ENCODE measurements at places on chromosomes 12 and 14. TPM values are rescaled to one million over a fixed set of nuclear protein-coding genes. Genes with fewer than 3 reads are reported as not detected.

C12orf42 gene
- total RNA-seq, result 0.50 TPM

GRCh38 chr14:45891417-45892080, 638.5 kb upstream of the MIS18BP1 start:
- DNase-seq, result no peak

MORN3 gene
- total RNA-seq, result 1.2 TPM

GRCh38 chr12:88225776-88226175, 83.7 kb downstream of the TMTC3 start:
- DNase-seq, result no peak

DNA sequence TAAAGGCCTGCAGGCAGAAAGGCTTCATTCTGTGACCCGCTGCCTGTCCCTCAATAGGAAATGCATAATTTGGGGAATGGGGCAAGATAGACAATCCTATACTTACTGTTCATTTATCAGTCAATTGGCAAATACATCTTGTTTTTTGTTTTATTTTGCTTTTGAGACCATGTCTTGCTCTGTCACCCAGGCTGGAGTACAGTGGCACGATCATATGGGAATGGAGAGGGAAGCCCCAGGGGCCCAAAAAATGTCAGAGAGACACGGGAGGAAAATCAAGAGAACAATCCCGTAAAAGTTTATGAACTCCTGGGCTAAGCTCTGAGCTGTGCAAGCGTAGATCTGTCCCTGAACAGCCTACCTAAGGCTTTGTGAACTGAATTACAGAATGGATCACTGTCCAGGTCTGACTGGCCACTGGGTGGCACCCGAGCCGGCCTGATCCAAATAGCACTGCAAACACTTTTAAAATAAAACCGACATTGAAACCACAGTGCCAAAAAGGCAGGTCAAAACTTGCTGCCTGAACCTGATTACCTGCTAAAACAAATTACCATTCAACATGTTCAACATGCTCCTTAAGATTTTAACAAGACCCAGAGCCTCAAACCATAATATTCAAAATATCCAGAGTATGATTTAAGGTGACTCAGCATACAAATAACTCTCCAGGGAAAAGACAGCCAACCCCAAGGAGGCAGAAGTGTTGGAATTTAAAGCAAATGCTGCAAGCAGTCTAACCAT, 11.8 kb downstream of the COPS7A start:
- DNase-seq, result peak; percentile 18

DNA sequence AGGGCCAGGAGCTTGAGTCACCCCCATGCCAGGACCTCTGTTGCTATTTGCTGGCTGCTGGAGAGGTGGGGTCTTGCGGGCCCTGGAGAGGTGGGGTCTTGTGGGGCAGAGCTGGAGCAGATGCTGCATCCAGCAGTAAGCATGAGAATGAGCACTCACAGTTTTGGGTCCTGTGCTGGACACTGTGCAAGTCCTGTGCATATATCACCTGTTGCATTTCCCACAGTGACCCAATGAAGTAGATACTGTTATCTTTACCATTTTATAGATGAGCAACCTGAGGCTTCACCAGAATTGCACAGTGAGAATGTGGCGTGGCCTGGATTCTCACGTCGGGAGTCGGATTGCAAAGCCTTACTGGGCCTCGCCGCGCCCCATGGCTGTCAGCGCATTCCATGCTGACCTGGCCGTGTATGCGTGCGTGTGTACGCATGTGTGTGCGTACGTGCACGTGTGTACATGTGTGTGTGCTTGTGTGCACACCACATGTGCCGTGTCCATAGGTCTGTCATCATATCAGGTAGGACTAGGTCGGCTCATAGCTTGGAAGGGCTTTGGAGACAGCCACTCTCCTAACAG, 12.0 kb downstream of the COA8 start:
- DNase-seq, result no peak

- DNase-seq, result no peak
Measured at GRCh38 chr12:94510128-94510527, 50.5 kb upstream of the CEP83 start.

DNA sequence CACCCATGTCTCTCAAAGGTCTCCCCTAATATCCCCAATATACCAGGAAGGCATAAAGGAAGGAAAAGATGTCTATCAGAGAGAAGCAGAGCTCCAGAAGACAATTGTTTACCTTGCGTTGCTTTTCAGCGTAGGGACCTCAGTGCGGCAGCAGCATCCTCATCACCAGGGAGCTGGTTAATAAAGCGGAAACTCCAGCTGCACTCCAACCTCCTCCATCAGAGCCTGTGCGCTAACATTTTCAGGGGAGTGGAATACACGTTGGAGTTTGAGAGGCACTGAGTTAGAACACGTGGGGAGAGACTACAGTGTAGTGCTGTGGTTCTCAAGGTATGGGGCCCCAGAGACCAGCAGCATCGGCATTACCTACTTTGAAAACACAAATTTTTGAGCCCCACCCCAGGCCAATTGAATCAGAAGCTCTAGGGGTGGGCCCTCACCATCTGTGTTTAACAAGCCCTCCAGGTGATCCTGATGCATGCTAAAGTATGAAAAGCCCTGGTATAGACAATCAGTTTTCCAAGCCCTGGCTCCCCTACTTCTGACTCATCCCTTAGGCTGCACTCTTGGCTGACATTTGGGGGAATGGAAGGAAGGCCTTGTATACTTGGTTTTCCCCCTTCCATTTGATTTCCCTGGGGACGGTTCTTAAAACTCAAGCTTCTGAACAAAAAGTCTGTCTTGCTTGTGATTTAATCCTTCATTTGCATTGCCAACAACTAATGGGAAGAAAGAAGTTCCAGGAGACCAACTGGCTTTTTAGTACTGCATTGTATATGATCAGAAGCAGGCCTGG, 419.0 kb upstream of the CCDC196 start:
- DNase-seq, result no peak

KRT77 gene
- total RNA-seq, result not detected

CNTN1 gene
- not detected for total RNA-seq

GPRC5A gene
- 0.50 TPM for total RNA-seq

GRCh38 chr12:84874825-84875139, 37.8 kb downstream of the SLC6A15 start:
- DNase-seq, result no peak

DNA sequence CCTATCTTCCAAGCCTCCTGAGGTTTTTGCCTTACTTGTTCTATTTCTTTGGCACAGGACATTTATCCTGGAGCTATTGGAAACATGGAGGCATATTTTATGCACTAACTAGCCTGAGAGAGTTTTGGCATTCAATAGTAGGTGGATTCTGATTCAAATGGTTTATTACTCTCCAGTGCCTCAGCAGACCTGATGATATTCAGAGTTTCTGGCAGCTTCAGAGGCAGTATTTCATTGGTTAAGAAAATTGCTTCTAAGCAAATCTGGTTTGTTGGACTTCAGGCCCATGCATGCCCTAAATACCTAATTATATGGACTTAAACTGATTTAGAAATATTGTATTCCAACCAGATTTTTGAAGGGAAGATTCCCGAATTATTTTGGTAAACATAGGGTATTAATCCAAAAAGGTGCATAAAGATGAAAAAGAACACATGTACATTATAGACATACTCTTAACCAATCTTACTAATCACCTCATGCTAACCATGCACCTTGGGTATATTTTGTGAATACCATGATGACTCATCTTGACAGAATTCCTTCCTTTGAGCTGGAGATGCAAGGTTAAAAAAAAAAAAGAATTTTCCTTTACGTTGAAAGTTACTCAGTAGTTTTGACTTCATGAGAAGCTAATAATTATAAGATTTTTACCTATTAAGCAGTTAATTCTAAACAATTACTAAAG, 44.3 kb upstream of the KTN1 start:
- no peak for DNase-seq

DNA sequence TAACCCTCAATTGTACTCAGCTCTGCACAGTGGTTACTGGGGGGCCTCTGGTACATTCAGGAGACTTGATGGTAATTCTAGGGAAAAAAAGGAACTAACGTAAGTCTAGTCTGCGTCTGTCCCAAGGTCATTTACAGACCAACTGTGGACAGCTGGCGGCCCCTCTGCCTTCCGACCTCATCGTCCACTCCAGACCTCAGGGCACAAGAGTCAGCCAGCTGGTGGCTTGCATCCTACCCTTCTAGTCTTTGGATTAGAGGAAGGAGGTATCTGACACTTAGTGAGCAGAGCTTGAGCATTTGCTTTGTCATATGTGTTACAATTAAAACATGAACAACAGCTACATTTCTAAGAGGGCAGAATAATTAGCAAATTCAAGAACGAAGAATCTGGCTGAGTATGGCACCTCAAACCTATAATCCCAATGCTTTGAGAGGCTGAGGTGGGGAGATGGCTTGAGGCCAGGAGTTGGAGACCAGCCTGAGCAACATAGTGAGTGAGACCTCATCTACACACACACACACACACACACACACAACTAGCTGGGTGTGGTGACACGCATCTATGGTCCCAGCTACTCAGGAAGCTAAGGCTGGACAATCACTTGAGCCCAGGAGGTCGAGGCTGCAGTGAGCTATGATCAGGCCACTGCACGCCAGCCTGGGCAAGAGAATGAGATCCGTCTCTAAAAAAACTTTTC, 36.5 kb downstream of the SSH1 start:
- no peak for DNase-seq

IL23A gene
- 19.8 TPM for total RNA-seq

- DNase-seq, result no peak
Measured at GRCh38 chr14:105398726-105399465, 558 bp downstream of the TEX22 start.

DNA sequence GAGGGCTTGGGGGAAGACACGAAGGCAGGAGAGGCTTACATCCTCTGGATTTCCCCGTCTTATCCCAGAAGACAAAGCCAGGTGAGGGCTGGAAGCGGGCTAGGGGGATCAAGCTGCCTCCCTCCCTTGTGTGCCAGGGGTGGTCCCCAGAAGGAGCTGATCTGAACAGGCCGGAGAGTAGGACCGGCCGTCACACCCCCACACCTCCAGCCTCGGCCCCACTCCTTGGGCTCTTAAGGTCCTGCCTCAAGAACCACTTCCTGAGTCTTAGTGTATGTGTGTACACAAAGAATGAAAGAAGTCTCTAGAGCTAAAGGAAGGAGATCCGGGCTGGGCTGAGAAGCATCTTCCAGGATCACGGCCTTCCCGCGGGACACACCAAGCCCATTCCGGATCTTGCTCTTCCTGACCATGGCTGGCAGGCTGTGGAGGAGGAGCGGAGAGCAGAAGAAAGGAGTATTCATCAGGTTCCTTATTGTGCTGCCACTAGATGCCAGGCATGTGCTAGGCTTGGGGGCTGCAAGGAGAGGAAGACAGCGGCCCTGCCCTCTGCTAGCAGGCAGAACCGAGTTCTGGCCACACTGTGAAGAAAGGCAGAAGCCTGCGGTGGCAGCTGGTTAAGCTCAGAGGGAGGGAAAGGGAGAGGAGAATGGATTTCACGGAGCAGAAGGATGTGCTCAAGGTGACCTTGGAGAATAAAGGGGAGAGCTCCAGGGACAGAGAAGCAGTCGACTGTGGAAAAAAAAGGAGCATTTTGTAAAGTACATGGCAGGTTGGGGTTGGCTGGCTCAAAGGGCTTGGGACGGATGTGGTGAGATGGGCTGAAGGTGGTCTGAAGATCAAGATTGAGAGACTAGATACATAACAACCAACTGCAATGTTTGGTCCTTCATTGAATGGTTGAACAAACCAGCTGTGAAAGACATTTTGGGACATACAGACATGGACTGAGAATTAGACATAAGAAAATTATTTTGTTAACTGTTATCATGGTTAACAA, 1.3 kb upstream of the CD63 start:
- DNase-seq, result no peak

DNA sequence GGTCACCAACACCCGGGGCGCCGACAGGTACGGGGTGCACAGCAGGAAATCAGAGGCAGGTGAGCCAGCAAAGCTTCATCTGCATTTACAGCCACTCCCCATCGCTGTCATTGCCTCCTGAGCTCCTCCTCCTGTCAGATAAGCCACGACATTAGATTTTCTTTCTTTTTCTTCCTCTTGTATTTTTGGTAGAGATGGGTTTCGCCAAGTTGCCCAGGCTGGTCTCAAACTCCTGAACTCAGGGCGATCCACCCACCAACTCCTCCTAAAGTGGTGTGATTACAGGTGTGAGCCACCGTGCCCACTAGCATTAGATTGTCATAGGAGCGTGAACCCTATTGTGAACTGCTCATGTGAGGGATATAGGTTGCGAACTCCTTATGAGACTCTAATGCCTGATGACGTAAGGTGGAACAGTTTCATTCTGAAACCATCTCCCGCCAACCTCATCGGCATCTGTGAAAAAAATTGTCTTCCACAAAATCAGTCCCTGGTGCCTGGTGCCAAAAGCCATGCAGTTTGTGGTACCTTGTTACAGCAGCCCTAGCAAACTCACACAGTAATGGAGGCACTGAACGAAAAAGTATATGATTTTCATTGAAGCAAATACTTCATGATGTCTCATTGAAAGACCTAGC, 1.5 kb downstream of the STYK1 start:
- DNase-seq, result no peak

- no peak for DNase-seq
Measured at GRCh38 chr12:41142376-41142775, 45.7 kb upstream of the PDZRN4 start.

SMAGP gene
- total RNA-seq, result 0.79 TPM

DNA sequence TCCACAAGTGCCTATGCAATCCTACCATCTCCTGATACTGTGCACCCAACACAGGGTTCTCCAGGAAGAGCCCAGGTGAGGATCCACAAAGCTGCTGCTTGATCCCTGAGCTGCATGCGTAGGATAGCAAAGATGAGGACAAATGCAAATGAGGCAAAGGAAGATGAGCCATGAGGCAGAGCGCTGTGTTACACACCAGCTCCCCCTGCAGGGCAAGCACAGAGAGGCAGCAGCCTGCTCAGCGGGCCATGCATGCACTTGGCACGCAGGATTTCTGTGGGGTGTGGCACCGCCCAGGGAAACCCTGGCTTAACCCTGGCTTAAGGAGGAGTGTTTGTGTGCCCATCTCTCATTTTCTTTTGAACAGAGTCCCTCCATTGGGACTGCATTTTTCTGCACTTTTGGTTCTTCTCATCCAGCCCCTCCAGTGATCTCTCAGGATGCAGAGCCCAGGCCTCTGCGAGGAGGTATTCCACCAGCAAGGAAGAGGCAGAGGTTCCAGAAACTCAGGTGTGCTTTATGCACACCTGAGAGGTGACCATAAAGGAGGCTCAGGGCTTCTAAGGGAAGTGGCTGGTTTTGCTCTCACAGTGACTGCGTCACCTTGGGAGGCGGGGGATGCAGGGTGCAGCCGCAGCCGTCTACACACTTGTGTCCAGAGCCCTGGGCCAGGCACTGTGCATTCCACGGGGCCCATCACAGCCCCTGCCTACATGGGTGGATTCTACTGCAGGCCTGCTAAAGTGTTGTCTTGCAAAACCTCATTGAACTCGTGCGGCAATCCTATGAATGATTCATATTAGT, 973.3 kb upstream of the TMEM132C start:
- peak; percentile 19 for DNase-seq

DNA sequence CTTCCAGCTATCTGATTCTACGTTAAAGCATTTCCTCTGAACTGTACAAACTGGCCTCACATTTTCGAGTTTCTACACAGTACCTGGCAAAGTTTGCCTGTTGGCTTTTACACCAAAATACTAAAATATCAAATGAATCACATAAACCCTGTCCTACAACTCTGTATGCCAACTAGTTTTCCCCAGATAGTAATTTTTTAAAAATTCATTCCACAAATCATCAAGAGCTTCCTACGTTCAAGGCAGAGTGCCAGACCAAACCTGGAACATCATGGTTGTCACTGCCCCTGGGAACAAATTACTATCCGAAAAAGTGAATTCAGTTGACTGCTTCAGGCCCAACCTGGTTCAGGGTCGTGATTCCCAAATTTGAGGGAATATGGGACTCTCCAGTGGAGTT, 2.1 kb downstream of the TMEM30B start:
- no peak for DNase-seq

ZNF891 gene
- total RNA-seq, result 1.6 TPM

TTC9 gene
- total RNA-seq, result 4.0 TPM

- DNase-seq, result no peak
Measured at GRCh38 chr12:96503976-96504375, 14.6 kb downstream of the CFAP54 start.

All from activated T-cell treated with anti-CD3 and anti-CD28 coated beads, Interleukin-2, amount 50 U/mL, for 4 hours (primary cell).